ENCODE measurements at places on chromosomes 3 and 15.

DNA sequence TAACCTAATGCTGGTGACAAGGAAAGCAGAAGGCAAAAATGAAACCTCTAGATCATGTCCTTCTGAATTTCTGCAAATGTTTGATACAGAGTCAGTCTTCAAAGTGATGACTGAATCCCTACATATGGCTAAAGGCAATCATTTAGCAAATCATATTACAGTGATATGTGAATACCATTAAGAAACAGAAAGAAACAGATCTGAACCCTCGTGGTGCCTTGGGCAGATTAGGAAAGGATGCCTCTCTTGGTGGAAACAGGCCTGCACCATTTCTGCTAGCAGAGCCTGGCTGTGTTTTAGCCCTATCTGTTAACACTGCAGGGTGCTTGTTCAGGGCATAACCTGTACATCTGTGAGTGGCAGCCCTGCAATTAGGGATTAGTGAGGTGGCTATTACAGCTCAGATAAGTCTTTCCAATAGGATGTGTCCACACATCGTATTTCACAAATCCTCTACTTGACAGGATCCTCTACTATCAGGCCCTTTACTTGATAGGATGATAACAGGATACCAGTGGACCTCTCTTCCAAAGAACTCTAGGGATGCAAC is 12.1 kb downstream of the SEC22C start:
- DNase-seq = no peak

- no peak for DNase-seq
Observed at GRCh38 chr3:151732861-151733260, 866 bp upstream of the AADACL2 start.

DNA sequence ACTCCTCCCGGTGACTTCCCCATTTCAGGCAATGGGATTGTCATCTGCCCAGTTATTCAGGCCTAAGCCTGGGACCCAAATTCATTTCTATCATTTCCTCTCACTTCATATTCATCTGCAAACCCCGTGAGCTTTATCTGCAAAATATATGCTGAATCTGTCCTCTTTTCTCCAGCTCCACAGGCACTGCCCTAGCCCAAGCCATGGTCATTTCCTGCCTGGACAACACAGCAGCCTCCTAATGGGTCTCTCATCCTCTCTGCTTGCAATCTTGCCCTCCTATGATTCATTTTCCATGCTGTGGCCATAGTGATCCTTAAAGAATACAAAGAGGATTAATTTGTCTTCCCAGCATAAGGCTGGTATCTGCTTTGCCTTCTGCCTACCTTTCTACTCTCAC is 6.1 kb downstream of the RBP2 start:
- no peak for DNase-seq

GRCh38 chr3:9622438-9622837 is 26.9 kb upstream of the MTMR14 start:
- no peak for DNase-seq

- DNase-seq = no peak
Observed at GRCh38 chr3:39133822-39134221, 19.6 kb downstream of the CSRNP1 start.

DNA sequence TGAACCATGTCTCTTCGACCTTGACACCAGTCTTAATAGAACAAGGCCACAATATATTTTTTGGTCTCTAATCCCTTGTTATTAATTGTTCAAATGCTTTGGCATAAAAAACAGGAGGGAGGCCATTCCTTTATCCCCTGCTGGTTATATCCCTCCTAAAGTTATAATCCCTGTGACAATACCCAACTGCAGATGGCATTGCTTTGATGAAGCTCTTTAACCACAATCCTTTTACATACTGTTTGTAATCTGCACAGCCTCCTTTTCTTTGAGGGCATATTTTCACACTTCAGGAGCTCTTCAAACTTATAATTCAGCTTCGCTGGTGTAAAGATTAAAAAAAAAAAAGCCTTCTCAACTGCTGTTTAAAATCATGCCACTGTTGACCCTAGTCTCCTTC is 919.0 kb downstream of the EPHA3 start:
- no peak for DNase-seq

GRCh38 chr15:66963710-66964109 is 101.7 kb upstream of the SMAD3 start:
- no peak for DNase-seq

GRCh38 chr15:35166730-35167359 is 81.8 kb upstream of the NANOGP8 start:
- DNase-seq = no peak

DNA sequence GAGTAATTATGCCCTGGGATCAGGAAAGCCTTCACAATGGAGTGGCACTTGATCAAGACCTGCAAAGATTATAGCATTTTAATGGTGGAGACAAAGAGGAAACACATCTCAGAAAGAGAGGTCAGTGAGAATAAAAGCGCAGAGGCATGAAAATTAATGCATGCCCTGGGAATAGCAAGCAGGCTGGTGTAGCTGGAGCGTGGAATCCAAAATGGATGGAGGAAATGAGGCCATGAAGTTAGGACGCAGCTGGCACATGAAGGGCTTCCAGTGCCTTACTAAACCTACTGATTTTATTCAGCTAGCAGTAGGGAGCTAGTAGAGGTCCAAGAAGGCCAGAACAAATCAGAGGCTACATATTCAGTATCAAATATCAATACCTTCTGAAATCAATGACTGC is 38.1 kb downstream of the TMEM212 start:
- DNase-seq = no peak

- DNase-seq = no peak
Observed at GRCh38 chr15:66094331-66094730, 159.2 kb downstream of the MEGF11 start.

DNA sequence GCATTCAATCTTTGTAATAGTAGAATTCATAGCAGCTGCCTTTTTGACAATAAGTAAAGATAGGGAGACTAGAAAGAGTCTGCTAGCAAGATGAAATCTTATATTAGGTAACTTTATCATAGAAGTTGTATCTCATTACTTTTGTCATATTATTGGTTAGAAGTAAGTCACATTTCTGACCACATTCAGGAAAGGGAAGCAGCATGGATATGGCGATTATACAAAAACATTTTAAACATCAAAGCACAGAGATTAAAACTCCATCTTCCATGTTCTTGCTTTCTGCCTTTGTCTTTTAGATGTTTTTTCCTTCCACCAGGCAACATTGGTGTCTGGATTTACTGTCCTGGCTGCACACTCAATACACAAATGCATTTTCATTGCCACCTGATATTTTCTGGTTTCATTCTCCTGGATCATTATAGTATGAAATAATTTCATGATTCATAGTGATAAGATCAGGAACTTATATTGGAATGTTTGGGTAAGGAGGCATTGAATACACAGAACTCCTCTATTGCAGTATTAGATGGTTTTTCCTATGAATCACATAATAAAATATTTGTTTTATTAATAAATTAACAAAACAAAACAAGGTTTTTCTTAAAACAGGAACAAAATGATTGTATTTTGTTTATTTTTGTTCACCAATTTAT is 1460.3 kb upstream of the CADM2 start:
- DNase-seq = no peak

DNA sequence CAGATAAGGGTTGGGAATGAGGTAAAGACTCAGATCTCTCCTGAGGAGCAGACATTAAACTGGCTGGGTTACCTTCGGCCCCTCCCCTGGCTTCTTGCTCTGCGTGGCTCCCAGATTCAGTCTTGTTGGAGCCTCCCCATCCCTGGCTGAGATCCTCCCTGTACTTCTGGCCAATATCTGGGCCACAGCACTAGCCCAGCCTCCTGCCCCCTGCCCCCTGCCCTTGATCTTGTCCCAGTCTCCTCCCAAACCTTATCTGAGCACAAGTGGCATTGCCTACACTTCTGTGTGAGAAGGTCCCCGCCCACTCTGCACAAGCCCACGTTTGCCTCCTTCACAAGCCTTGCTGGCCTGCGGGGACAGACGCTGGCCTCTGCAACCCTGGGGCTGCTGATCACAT is 16.8 kb downstream of the PLA2G4F start:
- DNase-seq = no peak
